ENCODE measurements at places on chromosomes 3 and 15. TPM values are rescaled to one million over a fixed set of nuclear protein-coding genes. Genes with fewer than 3 reads are reported as not detected.

DNA sequence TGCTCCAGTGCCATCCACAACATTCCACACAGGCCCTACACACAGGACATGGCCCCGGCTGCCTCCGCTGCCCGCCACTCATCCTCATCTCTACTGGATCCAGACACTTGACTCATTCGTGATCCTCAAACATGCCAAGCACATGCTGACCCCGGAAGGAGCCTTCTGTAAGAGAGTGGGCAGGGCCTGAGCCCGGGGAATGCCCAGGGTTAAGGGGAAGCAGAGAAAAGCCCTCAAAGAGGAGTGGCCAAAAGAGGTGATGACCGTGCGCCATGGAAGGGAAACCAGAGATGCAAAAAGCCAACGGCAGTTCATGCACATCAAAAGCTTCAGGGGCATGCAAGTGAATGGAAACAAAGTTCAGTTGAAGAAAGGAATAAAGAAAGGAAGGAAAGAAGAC lies 46.1 kb downstream of the RFTN1 start:
- no peaks in the 10 kb centered on the region for H3K4me1 ChIP-seq
- H3K27ac ChIP-seq: no peak overlapping the region
- no peak for DNase-seq
- no peak overlapping the region for H3K4me3 ChIP-seq
- no peaks in the 10 kb centered on the region for H3K36me3 ChIP-seq

DNA sequence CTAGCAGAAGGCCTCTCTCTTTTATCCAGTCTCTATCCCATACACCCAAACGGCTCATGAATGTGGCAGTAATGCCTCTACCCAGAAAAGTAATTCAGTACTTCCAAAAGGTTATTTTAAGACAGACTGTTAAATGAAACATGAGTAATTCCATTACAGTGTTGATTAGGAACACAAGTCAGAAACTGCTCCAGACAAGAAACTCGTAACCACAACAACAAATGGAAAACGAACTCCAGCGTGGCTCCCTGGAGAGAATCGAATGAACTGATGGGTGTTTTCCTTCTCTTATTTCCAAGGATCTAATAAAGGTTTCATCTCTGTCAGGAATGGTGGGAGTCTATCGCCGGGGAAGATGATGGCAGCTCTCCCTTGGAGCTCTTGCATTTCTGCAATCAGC lies 228.4 kb downstream of the MAGI1 start:
- no peak overlapping the region for H3K4me3 ChIP-seq
- no peaks in the 10 kb centered on the region for H3K27me3 ChIP-seq
- H3K27ac ChIP-seq: no peak overlapping the region
- H3K4me1 ChIP-seq: no peaks in the 10 kb centered on the region
- no peaks in the 10 kb centered on the region for H3K36me3 ChIP-seq

GRCh38 chr3:70861855-70862254 lies 549.4 kb upstream of the MDFIC2 start:
- DNase-seq: no peak

- no peak overlapping the region for H3K27ac ChIP-seq
- 0 out of 2 replicates have a peak, but pooled peaks cover 2% of the 10 kb centered on the region for H3K36me3 ChIP-seq
- H3K4me1 ChIP-seq: no peaks in the 10 kb centered on the region
- no peaks in the 10 kb centered on the region for H3K27me3 ChIP-seq
Measured at GRCh38 chr3:52606373-52607085, 70.1 kb downstream of the UQCC5 start.

CHRFAM7A gene
- 3.3 TPM for total RNA-seq

DNA sequence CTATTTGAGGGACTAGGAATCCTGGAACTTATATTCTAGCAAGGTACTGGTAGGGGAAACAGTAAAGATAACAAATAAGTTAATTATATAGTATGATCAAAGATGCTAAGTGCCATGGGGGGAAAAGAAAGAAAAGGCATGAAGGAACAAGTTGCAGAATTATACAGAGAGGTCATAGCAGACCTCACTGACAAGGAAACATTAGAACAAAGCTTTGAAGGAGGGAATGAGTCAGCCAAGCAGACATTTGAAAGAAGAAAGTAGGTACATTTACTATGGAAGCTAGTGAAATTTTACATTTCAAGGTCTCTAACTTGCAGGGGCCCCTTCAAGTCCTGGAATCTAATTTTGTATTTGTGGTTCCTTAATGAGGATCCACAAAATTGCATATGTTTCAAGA lies 57.2 kb upstream of the TIPARP start:
- no peaks in the 10 kb centered on the region for H3K4me1 ChIP-seq
- H3K4me3 ChIP-seq: no peak overlapping the region
- H3K27ac ChIP-seq: no peak overlapping the region

DNA sequence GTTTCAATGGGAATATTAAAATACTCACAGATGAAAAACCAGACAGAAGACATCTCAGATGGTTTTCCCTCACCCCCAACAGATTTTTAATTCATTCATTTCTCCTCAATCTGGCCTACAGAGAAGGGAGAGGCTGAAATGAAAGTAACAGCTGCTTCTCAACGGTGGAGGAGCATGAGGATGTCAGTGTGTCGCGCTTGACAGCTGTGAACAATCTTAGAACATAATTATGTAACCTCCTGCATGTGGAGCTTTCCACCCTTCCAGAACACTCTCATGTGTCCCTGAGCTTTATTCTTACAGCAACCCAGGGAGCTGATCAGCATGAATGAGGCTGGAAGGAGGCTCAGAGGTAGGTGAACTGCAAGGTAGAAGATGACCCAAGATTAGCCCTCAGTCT lies 52.7 kb downstream of the MB21D2 start:
- no peak overlapping the region for H3K27ac ChIP-seq
- no peak for DNase-seq
- no peaks in the 10 kb centered on the region for H3K27me3 ChIP-seq
- H3K4me1 ChIP-seq: peaks cover 11% of the 10 kb centered on the region
- no peak overlapping the region for H3K4me3 ChIP-seq

- H3K36me3 ChIP-seq: no peaks in the 10 kb centered on the region
- H3K4me3 ChIP-seq: no peak overlapping the region
- no peaks in the 10 kb centered on the region for H3K4me1 ChIP-seq
- DNase-seq: no peak
Measured at GRCh38 chr3:111803123-111803593, 55.9 kb upstream of the PHLDB2 start.

DNA sequence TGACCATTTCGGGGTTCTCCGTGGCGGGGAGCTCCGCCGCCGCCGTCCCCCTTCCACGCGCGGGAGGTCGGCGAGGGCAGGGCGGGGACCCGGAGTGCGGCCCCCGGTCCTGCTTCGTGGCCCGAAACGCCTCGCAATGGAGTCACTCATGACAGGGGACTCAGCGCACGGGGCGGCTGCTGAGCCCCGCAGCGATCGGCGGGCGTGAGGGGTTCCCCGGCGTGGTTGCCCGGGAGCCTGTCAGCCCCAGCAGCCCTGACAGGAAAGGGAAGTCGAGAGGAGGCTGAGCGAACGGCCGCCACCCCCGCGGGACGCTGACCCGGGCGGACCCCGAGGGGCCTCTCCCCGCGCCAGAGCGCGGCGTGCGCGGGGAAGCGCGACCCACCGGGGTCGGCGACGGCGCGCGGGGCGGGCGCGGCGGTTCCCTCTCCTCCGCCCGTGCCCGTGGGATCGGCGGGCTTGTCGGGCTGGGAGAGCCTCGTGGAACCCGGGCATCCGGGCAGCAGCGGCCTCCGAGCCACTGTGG lies 564 bp upstream of the PIGZ start:
- peak overlapping the region; percentile 74 for H3K4me3 ChIP-seq
- H3K27ac ChIP-seq: no peak overlapping the region
- H3K36me3 ChIP-seq: no peaks in the 10 kb centered on the region
- peaks cover 24% of the 10 kb centered on the region for H3K4me1 ChIP-seq
- peaks cover 66% of the 10 kb centered on the region for H3K27me3 ChIP-seq

DNA sequence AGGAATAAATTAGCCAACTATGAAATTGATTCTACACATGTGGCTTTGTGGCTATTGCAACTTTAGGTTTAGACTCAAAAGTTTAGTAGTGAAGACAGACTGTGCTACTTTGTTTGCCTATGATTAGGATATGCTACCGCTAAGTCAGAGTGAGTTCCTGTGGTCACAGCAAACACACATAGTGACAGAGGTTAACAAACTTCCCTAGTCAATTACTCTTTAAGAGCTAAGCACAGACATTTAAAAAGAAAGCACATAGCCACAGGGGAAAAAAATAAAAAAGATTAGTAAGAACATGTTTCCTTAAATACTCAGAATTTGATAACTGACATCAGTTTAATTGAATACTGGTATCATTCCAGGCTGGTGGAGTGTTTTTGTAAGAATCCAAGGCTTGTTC lies 207.1 kb downstream of the GBE1 start:
- H3K4me1 ChIP-seq: no peaks in the 10 kb centered on the region
- no peak overlapping the region for H3K27ac ChIP-seq
- H3K27me3 ChIP-seq: no peaks in the 10 kb centered on the region
- no peaks in the 10 kb centered on the region for H3K36me3 ChIP-seq
- H3K4me3 ChIP-seq: no peak overlapping the region

DNA sequence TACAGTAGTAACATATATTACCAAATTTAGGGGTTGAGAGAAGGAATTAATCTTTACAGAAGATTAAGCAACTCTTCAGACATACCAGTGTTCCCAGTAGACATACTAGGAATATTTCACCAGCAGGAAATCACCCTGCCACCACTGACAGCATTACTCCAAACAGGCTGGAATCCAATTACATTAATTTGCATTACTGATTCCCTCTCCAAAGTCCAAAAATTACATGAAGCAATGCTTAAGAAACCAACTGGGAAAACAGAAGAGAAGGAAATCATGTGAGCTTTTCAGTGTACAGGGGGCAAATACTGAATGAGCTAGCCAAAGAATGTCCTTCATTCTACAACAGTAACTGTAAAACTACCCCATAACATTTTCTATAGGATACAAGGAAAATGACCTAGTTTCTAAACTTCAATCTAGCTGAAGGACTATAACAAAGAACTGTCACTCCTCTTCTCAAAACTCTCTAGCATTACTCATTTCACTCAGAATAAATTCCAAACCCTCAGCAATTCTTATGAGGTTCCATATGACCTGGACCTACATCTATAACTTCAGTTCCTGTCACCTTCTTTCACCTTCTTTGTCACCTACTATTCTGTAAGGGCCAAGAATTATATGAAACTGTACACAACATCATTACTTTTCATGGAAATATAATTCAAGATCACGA lies 72.7 kb downstream of the INO80 start:
- H3K27ac ChIP-seq: no peak overlapping the region
- peaks cover 24% of the 10 kb centered on the region for H3K36me3 ChIP-seq
- H3K4me3 ChIP-seq: no peak overlapping the region
- no peaks in the 10 kb centered on the region for H3K27me3 ChIP-seq
- no peak for DNase-seq
- H3K4me1 ChIP-seq: no peaks in the 10 kb centered on the region

ZDHHC3 gene
- total RNA-seq: 67.4 TPM

CEMIP gene
- 0.60 TPM for total RNA-seq

ANO10 gene
- total RNA-seq: 53.6 TPM

GRCh38 chr3:123586131-123586530 lies 1.3 kb upstream of the HACD2 start:
- H3K27me3 ChIP-seq: no peaks in the 10 kb centered on the region
- DNase-seq: peak; percentile 38
- no peaks in the 10 kb centered on the region for H3K36me3 ChIP-seq
- H3K4me1 ChIP-seq: no peaks in the 10 kb centered on the region
- H3K4me3 ChIP-seq: peak overlapping the region; percentile 95

DZIP1L gene
- total RNA-seq: 8.3 TPM

DNA sequence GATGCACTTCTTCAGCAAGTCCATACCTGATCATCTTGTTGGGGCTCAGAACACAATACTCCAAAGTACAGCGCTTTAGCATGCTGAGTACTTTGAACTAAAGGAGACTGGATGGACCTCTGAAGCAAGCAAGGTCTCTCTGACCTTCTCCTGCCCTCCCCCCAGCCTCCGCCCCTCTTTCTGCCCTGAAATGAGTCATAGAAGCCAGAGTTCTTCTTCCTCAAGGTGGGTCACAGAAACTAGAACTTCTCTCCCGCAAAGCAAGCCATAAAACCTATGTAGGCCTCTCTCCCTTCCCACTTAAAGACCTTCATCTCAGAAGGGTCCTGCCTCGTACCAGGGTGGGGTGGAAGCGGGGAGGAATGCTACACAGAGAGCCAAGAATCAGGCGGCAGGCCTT lies 230.5 kb upstream of the PROK2 start:
- no peaks in the 10 kb centered on the region for H3K36me3 ChIP-seq
- H3K4me1 ChIP-seq: 0 out of 2 replicates have a peak, but pooled peaks cover 3% of the 10 kb centered on the region
- DNase-seq: no peak
- no peaks in the 10 kb centered on the region for H3K27me3 ChIP-seq
- no peak overlapping the region for H3K4me3 ChIP-seq

TTC23 gene
- 23.0 TPM for total RNA-seq

FAM107A gene
- total RNA-seq: 0.57 TPM

GRCh38 chr15:38514601-38515000 lies 50.0 kb downstream of the RASGRP1 start:
- DNase-seq: peak; percentile 48
- H3K27me3 ChIP-seq: no peaks in the 10 kb centered on the region
- peaks cover 16% of the 10 kb centered on the region for H3K4me1 ChIP-seq
- no peak overlapping the region for H3K27ac ChIP-seq

DNA sequence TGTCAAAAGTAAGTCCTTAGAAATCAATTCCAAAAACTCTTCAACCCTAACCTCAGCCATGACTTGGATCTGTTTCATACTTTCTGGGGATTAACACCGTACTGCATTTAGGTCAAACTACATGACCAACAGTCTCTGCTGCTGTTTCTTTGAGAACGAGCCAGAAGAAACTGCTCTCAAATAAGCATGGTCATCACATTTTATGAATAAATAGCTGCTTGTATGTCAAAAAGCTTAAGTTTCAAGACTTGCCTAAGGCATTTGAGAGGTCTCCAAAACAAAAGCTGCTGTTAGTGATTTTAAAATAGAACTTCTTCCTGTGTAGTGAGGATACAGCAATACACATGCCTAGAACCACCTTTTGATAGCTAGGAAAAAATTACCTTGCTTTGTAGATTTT lies 166.3 kb upstream of the CHRM5 start:
- no peaks in the 10 kb centered on the region for H3K36me3 ChIP-seq
- no peak for DNase-seq
- H3K4me1 ChIP-seq: no peaks in the 10 kb centered on the region
- no peaks in the 10 kb centered on the region for H3K27me3 ChIP-seq
- H3K27ac ChIP-seq: no peak overlapping the region
- H3K4me3 ChIP-seq: no peak overlapping the region
